ENCODE measurements at places on chromosomes 12 and 14. TPM values are rescaled to one million over a fixed set of nuclear protein-coding genes. Genes with fewer than 3 reads are reported as not detected.

The TBX3 gene
- polyA plus RNA-seq: 11.4 TPM

DNA sequence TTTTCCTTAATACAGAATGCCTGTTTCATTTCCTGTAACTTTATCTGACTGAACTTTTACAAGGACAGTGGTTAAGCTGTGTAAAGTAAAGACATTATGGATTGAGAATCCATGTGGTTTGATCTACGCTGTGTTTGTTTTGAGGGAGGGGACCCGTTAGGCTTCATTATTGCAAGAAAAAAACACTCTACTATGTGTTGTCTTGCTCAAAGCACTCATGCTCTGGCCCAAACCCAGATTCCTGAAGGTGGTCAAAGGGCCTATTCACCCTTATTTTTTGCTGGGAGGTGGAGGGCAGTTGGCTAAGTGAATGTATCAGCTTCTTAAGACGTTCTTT is 11.9 kb downstream of the RNF10 start:
- DNase-seq: no peak

DNA sequence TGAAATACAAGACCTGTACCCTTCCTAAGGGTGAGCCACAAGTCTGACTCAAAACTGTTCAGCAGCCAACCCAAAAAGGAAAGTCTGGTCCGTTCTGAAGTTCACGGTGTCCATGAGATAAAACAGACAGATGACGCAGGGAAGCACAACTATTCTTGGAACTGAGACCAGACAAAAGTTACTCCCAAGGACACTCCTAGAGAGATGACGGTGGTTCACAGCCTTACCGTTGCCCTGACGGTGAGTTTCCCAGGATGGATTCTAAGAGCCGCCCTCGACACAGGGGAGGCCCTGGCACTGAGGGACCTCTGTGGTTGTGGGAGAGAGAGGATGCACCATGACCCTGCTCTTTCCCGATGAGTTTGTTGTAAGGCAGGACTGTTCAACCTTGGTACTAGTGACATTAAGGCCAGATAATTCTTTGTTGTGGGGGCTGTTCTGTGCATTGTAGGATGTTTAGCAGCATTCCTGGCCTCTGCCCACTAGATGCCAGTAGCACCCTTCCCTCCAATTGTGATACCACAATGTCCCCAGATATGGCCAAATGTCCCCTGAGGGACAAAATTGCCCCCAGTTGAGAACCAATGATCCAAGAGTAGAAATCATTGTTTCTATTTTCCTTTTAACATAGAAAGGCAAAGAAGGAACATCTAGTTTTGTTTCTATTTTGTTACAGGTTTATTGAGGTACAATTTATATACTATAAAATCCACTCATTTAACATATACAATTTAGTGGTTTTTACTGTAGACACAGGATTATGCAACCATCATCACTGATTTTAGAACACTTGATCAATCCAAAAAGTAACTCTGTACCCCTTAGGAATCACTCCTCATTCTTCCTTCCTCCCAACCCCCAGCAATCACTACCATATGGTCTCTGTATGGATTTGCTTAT is 23.0 kb downstream of the OR10P1 start:
- peak; percentile 69 for DNase-seq

DNA sequence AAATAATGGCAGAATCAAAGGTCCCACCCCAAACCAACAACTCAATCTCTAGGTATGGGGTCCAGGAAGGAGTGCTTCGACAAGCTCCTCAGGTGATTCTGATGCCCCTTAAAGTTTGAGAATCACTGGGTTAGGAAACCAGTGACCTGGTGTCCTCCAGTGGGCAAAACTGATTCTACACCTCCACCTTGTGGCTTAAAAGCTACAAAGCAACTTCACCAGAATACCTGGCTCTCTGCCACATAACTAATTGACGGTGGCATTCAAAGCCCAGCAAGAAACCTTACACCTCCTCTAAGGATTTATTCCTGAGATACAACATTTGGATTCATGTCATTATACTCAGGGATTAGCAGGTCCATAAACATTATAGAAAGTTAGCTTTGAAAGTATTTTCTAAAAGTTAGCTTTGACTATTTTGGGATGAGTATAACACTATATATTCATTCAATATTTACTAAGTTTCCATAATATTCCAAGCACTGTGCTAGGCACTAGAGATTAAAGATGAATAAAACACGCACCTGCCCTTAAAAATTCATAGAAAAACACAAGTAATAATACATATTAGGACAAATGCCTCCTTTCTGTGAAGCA is 45.4 kb downstream of the DCAF5 start:
- DNase-seq: peak; percentile 37

GRCh38 chr14:65103150-65103760 is 938 bp upstream of the MAX start:
- no peak for DNase-seq

- no peak for DNase-seq
These were observed 251.7 kb upstream of the TMEM132C start for GRCh38 chr12:128015276-128015675.

GRCh38 chr12:94147387-94147990 is 888 bp upstream of the PLXNC1 start:
- DNase-seq: no peak

DNA sequence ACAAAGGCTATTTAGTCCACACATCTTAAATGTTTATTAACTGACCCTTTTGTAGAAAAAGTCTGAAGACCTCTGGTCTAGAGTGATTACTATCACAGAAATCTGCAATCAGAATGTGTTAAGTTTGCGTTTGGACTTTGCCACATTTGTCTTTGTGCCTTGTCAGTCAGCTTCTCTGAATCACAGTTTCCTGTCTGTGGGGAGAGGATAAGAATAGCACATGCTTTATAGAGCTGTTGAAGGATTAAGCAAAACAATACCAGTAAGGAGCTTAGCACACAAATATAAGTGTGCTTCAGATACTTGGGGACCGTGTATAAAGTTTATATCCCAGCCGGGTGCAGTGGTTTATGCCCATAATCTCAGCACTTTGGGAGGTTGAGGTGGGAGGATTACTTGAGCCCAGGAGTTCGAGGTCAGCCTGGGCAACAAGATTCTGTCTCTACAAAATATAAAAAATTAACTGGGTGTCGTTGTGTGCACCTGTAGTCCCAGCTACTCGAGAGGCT is 63.0 kb upstream of the BTG1 start:
- peak; percentile 15 for DNase-seq

DNA sequence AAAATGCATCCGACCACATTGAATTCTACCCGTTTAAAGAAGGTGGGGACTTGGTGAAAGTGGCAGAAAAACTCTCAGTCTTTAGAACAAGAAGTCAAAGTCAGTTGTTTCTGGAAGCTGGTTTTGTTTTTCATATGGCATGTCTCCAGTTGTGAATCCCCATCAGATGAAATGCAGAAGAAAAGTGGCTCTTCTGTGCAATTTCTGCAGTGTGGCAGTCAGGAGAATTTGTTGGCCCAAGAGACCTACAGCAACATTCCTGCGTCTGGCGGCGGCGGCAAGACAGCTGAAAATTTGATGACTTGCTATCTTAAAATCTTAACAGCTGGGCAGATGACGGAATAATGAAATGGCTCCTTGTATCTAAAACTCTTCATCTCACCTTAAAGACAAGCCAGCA is 201.5 kb downstream of the FOXN3 start:
- DNase-seq: no peak

DNA sequence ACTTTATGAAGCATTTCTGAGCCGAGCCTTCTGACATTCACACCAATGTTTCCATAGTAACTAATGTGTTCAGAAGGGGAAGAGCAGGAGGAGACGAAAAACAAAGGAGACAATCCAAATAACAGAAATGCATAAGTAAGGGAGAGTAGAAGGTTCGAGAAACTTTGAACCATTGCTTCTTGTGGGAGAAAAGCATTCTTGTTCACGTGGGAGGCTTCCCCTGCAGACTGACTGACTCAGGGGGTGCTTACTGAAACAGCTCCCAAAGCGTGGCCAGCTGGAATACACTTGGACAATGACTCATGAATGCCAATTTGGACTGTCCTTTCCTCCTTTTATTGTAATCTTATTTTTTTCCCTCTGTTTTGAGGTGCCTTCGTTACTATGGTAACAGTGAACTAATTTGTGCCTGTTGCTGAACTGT is 73.9 kb downstream of the NEDD1 start:
- no peak for DNase-seq

GRCh38 chr12:7112041-7112440 is 3.0 kb upstream of the C1RL start:
- no peak for DNase-seq

The DNAJC22 gene
- polyA plus RNA-seq: not detected

DNA sequence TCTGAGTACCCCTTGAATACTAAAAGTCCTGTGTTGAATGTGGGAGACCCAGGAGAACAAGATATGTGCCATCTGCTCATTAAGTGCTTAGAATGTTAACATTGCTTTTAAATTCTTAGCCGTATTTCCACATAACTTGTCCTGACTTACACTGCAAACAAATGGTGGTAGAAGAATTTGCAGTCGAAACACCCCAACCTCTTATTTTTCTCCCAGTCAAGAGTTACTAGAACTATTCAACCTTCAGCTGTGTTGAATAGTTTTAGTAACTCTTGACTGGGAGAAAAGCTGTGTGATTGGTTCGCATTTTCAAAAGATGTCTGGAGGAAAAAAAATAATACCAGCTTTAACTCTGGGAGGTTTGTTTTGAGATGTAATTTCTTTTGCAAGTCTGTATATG is 7.6 kb upstream of the SPX start:
- DNase-seq: no peak

DNA sequence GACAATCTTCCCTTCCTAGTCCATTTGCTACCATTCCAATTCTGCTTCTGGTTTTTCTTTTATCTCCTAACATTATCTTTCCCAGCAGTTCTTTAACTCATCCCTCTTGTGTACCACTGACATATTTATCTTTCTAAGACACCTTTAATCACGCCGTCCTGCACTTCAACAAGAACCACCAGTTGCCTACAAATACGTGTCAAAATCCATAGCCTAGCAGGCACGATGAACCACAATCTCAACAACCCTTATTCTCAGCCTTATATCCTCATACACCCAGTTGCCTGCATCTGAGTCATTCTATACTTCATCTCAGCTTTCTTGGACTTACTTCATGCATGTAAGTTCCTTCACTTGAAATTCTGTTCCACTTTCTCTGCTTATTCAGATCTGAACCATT is 16.4 kb upstream of the ST8SIA1 start:
- no peak for DNase-seq

DNA sequence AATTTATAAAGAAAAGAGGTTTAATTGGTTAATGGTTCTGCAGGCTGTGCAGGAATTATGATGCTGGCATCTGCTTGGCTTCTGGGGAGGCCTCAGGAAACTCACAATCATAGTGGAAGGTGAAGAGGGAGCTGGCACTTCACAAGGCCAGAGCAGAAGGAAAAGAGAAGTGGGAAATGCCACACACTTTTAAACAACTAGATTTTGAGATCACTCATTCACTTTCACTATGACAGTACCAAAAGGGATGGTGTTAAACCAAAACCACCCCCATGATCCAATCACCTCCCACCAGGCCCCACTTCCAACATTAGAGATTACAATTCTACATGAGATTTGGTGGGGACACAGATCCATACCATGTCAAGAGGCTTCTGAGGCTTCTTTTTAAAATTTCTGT is 62.6 kb downstream of the SLC38A4 start:
- DNase-seq: no peak

The SLC25A47 gene
- not detected for polyA plus RNA-seq

The AQP2 gene
- polyA plus RNA-seq: not detected

- no peak for DNase-seq
These were observed 91.6 kb downstream of the FOXN3 start for GRCh38 chr14:89325299-89325883.

DNA sequence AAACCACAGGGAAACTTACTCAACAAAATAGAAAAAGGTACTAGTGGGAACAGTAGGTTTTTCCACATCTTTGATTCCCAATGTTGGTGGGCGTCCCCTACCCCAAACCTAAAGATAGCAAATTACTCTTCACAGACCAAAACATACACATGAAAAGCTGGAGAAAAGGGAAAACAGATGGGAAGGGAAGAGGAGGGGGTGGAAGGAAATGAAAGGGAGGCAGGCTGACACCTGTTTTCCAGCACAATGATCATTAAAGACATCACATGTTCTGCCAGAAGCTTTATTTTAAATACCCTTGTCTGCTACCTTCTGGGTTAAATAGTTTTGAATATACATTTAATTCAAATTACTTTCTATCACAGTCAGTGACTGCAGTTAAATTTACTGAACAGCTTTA is 1617.9 kb upstream of the SEL1L start:
- DNase-seq: no peak

- DNase-seq: no peak
These were observed 52.0 kb downstream of the PEBP1 start for GRCh38 chr12:118187751-118188435.

The EIF2S3B gene
- polyA plus RNA-seq: 0.49 TPM

- DNase-seq: no peak
These were observed 45.4 kb downstream of the ANO2 start for GRCh38 chr12:5899675-5900074.

GRCh38 chr12:3315201-3315661 is 175.8 kb upstream of the PRMT8 start:
- peak; percentile 79 for DNase-seq

DNA sequence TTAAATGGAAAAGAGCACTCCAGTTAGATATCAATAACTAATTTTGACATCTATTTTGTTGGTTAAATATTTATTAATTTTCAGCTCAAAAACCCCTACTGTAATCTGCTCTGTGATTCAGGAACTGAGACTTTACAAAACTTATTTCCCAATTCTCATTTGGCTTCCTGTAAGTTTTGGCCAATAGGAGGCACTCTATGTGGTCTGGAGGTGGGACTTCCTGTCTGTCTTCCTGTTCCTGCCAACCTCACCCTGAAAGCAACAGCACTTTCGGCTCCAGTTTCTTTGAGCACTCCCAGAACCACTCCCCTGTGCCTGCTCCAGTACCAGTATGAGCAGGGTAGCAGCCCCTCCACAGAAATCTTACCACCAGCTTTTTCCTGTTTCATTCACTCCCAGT is 1027.0 kb downstream of the VRK1 start:
- DNase-seq: no peak

GRCh38 chr14:85186082-85186481 is 343.9 kb upstream of the FLRT2 start:
- DNase-seq: no peak

DNA sequence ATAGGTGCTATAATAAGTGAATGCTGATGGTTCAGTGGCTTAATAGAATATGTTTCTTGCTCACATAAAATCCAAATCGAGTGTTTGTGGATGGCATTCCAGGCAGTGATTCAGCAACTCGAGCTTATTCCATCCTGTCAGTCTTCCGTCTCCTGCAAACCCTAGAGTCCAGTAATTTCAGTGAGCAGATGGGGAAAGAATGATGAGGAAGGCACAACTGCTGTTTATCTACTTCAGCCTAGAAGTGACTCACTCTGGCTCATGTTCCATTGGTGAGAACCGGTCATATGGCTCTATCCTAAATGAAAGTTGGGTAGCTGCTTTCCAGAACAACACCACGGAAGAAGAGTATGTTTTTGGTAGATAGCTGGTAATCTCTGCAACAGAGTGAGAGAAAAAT is 421.8 kb upstream of the PDE3A start:
- DNase-seq: no peak

DNA sequence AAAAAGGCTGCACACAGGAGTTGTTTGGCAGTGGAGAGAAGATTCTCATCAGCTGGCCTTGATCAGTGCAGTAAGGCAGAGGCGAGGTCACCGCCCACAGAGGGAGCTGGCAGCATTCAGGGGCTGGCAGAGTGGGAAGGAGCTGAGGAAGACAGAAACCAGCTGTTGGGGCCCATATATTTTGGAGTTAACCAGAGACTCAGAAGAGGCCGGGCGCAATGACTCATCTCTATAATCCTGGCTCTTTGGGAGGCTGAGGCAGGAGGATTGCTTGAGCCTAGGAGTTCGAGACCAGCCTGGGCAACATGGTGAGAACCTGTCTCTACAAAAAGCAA is 17.7 kb downstream of the SMCO2 start:
- DNase-seq: peak; percentile 63

Data from heart left ventricle (tissue), 16 donors.